ENCODE measurements at places on chromosomes 7 and 10.
A peak's percentile ranks its signal among the peaks of the same experiment; 100 is the strongest.

GRCh38 chr7:2460641-2461040 is 15.6 kb downstream of the GRIFIN start:
- no peak for DNase-seq

GRCh38 chr10:124124123-124124768 is 30.8 kb upstream of the CHST15 start:
- no peak for DNase-seq

DNA sequence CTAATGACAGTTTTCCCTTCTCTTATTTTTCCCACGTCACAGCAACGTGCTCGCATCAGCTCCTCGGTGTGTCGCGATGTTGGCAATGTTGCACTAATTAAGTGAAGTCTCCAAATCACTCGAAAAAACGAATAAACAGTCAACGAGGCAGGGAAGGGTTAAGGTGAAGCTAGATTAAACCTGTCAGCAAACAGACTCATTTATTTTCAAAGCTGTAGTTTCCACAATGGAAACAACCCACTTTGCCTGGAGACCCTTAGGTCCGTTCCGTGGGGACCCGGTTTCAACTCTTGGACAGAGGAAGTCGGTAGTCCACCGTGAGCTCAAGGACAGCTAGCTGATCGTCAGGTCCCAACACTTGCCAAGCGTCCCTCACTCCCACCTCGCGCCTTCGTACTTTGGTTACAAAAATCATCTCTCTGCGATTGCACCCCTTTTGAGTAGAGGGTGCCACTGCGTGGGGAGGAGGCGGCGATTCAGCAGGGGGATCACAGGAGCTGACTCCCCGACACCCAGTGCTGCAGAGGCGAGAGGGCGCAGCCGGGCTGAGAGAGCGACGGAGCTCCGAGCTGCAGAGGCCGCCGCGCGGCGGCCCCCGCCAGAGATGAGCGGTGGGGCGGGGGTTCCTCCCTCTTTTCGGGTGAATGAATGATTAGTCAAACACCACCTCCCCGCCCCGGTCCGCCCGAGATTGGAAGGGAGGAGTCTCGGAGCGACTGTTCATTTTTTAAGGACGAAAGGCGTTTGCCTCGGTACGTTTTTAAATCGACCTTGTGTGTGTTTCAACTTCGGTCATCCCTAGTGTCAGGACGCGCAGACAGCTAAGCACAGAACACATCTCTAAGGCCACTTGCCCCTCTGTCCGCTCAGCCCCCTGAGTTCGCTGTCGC is 1.3 kb upstream of the BMPER start:
- peak; percentile 3 for DNase-seq

GRCh38 chr7:64431838-64432237 is 118.1 kb downstream of the ZNF736 start:
- DNase-seq: no peak
